ENCODE measurements at places on chromosomes 6 and 20.

DNA sequence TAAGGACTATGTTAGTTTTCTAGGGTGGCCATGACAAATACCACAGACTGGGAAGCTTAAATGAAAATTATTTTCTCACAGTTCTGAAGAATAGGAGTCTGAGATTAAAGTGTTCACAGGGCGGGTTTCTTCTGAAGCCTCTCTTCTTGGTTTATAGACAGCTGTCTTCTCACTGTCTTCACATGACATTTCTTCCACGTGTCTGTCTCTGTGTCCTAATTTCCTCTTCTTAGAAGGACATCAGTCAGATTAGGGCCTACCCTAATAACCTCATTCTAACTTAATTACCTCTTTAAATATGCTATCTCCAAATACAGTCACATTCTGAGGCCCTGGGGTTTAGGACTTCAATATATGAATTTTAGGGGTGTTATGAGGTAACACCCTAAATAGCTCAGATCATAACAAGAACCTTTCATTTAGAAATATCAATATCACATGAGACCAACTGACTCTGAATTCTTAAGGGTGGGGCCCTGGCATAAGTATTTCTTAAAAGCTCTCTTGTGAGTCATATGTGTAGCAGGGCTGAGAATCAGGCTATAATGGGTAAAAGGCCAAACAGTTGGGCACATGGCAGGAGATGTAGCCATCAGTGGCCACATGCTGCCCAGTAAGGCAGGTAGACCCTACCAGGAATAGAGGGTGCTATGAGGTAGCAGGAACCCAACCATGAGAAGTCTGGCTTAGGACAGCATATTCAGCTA is 62.0 kb upstream of the TENT5A start:
- peak; percentile 43 for DNase-seq

GRCh38 chr6:22081709-22082108 is 215.1 kb downstream of the PRL start:
- no peak for DNase-seq

DNA sequence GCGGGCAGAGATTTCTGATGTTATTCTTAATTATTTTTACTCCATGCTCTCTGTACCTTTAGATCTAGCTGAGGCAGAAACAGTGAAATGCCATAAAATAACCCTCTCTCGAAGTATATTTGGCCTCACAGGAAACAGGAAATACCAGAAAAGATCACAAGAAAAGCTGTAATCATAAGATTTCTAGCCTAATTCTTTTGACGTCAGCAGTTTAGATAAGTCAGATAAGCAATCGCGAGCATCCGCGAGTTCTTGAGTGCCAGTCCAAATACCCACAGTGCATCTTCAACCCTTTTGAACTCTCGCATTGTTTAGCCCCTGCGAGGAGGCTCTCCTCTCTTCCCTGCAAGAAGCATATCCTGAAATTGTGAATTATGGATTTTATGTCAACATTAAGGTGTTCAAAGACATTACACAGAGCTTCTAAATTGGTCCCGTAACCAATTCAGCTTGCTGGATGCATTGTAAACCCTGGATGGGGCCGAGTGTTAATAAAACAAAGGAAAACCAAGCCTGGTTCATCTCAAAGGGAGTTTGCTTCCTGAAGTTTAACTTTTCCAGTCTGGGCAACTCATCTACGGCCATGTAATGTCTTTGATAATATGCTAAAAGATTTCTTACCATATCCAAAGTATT is 198.9 kb downstream of the MTFR2 start:
- peak; percentile 46 for DNase-seq

GRCh38 chr6:144756469-144756868 is 471.3 kb downstream of the UTRN start:
- DNase-seq = no peak

DNA sequence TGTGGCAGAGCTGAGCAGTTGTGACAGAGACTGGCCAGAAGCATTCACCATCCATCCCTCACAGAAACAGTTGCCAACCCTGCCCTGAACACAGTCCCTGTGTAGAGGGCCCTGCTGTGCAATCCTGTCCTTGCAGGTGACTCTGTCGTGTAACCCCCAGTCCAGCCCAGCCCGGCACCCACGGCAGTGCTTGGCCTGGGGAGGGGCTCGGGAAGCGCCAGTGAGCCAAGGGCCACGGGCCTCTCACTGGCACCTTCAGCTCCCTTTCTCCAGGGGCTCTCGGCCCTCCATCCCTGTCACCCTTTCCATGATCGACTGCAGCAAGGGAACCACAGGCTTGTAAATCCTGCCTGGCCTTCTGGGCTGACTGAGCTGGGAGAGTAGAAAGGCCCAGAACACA is 53.0 kb downstream of the RRBP1 start:
- no peak for DNase-seq

DNA sequence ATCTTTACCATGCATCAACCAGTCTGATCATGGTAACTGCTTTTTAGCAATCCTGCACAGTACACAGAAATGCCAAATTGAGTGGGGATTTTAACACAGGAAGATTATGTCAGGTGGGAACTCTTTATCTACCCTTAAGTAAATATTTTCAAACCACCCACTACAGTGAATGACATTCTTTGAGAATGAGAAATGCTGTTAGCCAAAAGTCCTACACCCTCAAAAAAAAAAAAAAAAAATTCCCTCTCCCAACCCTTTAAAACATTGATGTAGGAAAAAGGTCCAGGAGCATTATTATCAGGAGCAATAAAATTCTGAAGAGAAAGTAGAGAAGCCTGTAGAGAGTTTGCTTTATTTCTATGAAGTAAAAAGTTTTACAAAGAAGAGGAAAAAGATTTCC is 307.2 kb upstream of the THEMIS start:
- peak; percentile 45 for DNase-seq

- DNase-seq = peak; percentile 96
Measured at GRCh38 chr6:144264270-144265060, 20.7 kb upstream of the UTRN start.

DNA sequence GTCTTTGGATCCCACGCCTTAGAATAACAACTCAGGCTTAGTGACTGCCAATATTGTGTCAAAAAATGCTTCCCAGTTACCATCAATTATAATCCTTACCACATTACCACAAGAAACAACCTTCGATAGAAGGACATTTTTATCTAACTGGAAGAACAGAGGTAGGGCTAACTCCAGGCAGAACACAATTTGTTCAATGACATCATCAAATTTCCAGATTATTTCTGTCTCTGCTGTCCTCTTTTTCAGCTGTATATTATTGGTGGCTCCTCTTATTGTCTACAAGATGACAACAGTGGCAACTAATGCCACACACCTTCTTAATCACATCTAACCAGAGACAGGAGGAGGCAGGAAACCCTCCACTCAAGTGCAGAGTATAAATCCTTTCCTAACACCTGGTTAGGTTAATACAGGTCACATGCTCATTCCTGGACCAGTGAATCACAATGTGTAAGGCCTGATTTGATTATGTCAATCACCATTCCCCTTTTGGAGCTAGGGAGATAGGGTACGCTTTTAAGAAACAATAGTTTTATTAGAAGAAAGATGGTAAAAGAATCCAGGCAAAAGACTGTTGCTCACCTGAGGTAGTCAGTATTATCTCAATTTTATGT is 18.0 kb downstream of the KHDC1L start:
- no peak for DNase-seq

- no peak for DNase-seq
Measured at GRCh38 chr6:23656255-23657194, 469.5 kb upstream of the NRSN1 start.

- no peak for DNase-seq
Measured at GRCh38 chr20:33372993-33373441, 28.3 kb downstream of the CDK5RAP1 start.

- DNase-seq = no peak
Measured at GRCh38 chr6:116073765-116074440, 13.2 kb upstream of the FRK start.

GRCh38 chr6:167734662-167735083 is 92.0 kb upstream of the AFDN start:
- DNase-seq = no peak

DNA sequence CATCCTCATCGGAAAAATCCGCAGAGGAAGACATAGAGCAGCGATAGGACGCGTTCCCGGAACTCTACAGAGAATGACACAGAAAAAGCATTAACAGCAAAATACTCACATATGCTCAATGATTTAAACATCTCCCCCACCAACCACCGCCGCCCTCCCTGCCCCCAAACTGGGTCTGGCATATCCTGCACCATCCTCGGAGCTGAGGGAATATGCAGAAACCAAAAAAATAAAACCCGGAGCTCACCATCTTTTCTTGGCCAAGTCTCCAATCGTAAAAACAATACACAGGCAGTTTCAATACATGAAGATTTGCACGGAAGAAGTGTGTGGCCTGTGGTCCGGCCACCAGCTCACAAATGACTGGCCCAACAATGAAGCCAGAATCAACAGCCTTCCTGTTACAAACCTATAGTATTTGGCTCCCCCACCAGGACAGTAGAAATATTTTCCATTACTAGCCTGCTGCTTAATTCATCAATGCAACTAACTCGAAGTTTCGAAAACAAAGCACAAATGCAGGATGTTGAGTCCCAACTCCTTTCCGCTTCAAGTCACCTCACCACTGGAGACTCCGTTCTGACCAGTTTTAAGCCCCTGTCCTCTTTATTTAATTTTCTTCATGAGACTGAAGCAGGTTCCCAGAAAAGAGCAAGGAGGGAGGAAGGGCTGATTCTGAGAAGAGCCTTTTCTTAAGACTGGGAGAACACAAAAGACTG is 103.2 kb upstream of the BEND6 start:
- peak; percentile 87 for DNase-seq

GRCh38 chr6:2876210-2877056 is 26.7 kb downstream of the SERPINB9 start:
- peak; percentile 51 for DNase-seq

DNA sequence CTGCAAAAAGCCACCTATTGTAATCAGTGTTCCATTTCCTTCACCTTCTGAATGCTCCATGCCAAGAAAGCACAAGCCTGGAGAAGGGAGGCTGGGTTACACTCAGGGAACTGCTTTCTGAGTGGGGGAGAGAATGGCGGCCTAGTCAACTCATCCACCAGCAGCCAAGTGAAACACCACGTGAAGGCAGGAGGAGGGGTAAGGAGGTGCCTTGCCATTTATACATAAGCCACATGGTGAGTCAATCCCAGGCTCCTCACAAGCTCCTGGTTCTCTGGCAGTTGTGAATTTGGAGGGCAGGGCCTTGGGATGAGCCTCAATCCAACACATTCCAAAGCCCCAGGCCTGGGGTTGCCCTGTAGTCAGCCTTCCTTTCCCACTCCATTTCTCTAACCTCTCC is 149.4 kb downstream of the CD24 start:
- no peak for DNase-seq

DNA sequence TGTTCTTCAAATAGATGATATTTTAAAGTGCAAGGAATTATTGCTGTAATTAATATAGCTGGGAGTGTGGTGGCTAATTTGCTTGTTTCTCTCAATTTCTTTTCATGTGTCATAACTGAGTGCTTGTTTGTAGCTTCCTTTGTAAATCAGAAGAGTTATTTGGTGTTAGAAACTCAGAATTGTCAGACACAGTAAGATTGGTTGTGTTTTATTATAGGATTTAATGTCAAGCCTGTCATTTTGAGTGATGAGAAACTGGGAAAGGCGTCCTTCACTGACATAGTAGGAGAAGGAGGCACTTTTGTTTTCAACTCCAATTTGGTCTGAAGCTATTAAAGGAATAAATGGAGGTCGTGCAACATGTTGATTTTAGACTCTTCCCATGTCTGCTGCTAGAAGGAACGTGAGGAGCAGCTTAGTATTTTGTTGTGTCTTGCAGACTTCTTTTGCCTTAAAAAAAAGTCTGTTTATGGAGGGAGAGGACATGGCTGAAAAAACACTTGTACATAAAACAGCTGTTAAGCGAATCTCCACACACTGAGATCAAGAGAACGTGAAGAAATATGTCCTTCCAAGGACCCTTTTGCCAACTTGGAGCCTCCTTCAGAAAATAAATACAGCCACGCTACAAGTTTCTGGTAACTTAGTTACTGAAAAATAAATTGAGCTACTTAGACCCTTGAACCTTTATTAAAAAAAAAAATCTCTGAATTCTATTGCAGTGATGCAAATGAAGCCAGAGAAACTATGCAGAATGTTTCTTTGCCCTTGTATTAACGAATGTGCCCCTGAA is 59.5 kb downstream of the BMP6 start:
- DNase-seq = no peak

All from fibroblast of skin of scalp (primary cell).